ENCODE measurements at places on chromosomes 3 and 15.
A peak's percentile ranks its signal among the peaks of the same experiment; 100 is the strongest.

GRCh38 chr3:186025161-186025560 is 83.7 kb downstream of the ETV5 start:
- peak; percentile 62 for DNase-seq

- DNase-seq: no peak
These were observed 208.6 kb downstream of the NFKBIZ start for GRCh38 chr3:102057781-102058421.

DNA sequence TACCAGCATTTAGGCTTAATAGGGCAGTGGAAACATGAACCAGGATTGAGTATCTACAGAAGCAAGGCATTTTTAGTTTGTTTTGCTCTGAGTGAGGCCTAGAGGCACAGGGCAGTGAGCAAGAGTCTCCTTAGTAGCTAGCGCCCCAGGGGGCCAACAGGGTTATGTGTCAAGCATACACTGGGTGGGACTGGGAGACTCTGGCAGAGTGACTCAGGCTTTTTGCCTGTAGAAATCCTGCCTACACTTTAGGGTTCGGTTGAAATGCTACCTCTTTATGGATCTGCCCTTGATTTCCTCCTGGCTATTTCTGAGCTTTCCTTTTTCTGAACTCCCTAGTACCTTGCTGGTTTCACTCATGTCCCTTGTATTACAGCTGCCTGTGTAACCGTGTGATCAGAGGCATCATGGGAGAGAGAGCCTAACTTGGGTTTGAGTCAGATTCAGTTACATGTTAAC is 72.2 kb downstream of the TOP2B start:
- DNase-seq: no peak

DNA sequence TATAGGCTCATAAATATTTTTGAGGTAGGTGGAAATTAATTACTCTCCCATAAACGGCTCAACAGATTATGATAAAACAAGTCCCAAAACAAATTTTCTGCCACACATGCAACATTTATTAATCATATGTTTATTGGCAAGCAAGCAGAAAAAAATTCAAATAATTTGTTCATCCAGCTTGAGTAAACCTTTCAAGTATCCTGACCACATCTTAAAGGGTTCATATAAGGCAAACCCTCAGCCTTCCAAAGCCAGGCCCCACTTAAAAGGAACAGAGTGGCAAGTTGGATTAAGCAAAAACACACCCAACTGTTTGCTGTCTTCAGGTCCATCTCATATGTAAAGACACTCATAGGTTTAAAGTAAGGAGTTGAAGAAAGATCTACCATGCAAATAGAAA is 1042.3 kb downstream of the DIPK2A start:
- no peak for DNase-seq

- DNase-seq: no peak
These were observed 37.6 kb downstream of the SCN5A start for GRCh38 chr3:38611866-38612265.

DNA sequence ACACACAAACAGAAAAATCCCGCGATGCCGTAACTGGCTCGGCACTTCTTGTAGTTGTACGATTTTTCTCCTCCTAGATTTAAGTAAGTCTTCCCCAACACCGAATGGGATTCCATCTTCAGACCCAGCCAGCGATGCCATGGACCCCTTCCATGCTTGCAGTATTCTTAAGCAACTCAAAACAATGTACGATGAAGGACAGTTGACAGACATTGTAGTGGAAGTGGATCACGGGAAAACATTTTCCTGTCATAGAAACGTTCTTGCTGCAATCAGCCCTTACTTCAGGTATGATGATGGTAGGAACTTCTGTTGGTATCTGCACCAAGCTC is 763 bp downstream of the KBTBD8 start:
- DNase-seq: no peak

- DNase-seq: no peak
These were observed 142.3 kb downstream of the KLHL25 start for GRCh38 chr15:85652457-85652856.

DNA sequence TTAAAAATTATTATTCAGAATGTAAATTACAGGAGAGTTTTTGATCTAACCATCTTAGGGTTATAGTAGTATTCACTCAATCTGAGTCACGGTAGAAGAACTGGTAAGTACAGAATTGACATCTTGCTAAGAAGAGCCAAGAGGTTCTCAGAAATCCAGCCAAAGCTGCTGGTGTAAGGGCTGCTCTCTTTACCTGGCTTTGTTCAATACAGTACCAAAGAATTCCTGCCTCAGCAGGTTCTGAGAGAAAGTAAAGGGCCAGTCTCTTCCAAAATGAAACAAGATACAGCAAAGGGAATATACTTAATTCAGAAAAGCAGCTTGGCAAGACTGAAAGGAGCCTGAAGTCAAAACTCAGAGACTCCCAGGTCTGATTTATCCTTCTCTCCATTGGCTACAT is 193.1 kb downstream of the TNIK start:
- DNase-seq: no peak

DNA sequence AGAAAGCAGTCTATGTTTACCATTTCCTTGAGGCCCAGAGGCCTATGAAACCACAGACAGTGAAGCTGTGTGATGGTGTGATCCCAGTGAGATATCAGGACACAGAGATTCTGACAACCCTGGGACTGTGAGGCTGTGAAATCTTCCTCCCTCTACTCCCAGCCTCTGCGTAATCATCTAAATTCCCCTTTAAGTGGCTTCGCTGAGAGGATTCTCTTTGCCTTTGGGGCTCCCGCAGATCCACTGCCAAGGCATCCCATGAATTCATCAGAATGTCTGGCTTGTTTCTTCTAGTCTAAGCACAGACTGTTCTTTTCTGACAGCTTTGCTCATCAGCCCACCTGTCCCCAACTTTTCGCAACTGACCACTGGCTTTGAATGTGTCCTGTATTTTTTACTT is 901.2 kb upstream of the NR2F2 start:
- DNase-seq: no peak

- DNase-seq: no peak
These were observed 91.3 kb downstream of the ARNT2 start for GRCh38 chr15:80495401-80495942.

- DNase-seq: no peak
These were observed 218.1 kb downstream of the ADAMTSL3 start for GRCh38 chr15:83871808-83872559.

- DNase-seq: no peak
These were observed 79.1 kb upstream of the CGNL1 start for GRCh38 chr15:57297163-57297593.

Data from natural killer cell treated with Interleukin-12 subunit alpha and Interleukin-12 subunit beta and Interleukin-15 and Interleukin-18, amount 100 ng/mL, for 72 hours (primary cell).